Hypothalamus (tissue), 51 donors: ENCODE measurements at places on chromosomes 12 and 14.

DNA sequence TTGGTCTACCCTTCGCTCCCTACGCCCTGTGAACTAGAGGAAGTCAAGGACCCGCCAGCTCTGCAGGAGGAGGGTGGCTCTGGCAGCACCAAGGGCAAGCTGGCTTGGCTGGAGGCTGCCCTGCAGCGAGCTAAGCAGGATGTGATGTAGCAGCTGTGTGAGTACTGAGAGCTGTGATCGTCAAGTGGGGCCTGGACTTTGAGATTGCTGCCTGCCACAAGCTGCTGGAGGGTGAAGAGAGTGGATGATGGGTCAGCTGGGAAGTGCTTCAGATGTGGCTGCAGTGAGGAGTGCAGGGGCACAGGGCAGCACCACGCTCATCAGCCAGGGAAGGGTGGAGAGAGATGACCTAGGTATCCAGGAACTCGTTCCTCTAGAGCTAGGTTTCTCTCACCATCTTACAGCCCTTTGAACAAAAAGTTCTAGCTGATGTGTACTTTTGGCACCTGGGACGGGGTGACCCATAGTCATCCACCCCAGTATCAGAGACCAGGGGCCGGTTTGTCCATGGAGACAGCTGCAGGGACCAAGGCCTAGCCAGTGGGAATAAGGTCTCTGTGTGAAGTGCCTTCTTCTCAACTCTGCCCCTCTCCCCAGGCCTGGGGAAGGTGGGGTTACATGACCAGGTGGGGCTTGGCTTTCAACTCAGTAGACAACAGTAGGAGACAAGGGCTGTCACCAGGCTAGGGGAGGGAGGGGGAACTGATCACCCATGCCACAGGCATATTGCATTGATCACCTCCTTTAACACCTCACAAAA lies 3.2 kb downstream of the KRT86 start:
- DNase-seq = no peak

DNA sequence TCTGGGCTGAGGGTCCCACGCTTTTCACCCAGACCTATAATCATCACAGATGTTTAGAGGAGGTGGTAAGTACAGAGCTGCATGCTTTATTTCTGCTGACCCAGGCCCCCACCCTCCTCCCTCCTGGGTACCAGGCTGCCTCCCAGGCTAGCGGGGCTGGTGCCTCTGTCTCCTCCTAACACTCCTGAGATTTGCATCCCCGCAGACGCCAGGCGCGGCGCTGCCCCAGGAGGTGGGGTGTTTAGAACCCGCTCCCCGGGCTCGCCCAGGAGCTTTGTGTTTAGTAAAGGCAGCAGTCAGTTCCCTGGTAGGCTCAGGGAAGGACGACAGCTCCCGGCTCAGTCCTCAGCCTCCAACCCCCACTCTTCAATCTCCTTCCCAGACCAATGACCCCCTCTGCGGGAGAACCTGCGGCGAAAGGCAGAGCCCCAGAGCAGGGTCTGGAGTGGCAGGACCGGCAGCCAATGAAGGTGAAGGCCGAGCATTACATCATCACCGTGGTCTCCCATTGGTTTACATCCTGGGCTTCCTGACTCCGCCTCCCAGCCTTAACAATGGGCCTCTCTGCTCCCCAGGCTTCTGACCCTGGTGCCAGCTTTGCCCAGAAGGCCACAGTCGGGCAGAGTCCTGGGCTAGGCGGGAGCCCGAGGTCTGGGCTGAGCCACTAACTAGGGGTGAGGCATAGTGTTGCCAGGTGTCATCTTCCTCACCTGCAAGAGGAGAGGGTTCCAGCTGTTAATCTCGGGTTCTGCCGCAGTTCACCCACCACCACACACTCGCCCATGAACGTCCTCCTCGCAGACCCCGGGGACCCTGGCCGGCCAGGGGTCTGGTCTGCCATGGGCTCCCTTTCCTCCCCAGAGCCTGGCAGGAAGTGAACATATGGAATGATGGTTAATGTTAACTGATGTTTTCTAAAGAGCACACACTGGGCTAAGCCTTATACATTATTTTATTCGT lies 57.5 kb downstream of the CALM1 start:
- DNase-seq = peak; percentile 96

DNA sequence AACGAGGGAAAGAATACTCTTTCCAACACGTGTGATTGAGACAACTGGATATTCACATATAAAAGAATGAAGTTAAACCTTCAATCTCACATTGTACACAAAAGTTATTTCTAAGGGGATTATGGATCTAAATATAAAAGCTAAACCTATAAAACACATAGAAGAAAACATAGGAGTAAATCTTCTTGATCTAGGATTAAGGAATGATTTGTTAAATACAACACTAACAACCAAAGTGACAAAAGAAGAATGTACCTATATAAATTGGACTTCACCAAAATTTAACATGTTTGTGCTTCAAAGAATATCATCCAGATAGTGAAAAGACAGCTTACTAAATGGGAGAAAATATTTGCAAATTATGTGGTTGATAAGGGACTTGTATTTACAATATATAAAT lies 36.9 kb upstream of the DLGAP5 start:
- DNase-seq = no peak

DNA sequence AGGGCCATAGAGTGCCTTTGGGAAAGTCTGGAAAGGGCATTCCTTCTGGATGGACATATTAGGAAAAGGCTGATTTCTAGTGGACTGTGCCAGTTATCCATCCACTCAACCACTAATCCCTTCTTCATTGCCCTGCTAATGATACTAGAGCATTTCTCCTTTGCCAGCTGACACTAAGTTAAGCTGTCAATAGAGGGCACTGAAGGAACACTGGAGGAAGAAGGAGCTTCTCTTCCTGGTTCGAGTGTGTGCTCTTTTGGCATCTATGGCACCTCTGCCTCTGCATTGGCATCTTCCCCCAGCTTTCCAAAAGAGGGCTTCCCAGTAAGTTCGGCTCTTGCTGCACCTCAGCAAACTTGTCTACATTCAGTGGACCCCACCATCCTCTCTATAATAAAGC lies 165.4 kb downstream of the DERA start:
- no peak for DNase-seq

DNA sequence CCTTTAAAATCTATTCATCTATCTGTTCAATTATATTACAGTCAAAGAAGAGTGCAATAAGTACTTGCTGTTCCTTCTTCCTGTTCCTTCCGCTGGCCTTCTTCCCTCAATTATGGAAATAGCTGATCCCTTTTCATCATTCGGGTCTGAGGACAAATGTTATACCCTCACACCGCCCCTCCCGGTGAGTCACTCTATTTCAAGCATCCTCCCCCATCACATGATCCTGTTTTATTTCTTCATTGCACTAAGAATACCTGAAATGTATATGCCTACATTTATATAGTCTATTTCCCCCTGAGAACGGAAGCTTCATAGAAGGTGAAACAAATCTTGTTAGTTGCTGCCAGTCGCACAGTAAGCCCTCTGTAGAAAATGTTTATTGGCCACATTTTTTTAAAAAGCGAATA lies 2.5 kb downstream of the SLC38A1 start:
- DNase-seq = no peak

DNA sequence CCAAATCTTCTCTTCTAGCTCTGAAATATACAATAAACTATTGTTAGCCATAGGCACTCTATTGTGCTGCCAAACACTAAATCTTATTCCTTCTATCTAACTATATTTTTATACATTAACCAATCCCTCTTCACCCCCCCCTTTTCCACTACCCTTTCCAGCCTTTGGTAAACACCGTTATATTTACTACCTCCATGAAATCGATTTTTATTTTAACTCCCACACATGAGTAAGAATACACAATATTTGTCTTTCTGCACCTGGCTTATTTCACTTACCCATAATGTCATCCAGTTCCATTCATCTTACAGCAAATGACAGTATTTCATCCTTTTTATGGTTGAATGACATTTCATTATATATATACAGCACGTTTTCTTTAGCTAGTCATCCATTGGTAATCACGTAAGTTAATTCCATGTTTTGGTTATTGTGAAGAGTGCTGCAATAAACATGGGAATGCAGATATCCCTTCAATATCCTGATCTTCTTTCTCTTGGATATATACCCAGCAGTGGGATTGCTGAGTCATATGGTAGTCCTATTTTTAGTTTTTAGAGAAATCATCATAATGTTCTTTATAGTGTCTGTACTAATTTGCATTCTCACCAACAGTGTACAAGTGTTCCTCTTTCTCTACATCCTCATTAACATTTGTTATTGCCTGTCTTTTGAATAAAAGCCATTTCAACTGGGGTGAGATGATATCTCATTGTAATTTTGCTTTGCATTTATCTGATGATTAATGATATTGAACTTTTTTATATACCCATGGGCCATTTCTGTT lies 34.2 kb upstream of the PLBD1 start:
- DNase-seq = no peak

- no peak for DNase-seq
These were observed 60.9 kb downstream of the MYF5 start for GRCh38 chr12:80777587-80777986.

DNA sequence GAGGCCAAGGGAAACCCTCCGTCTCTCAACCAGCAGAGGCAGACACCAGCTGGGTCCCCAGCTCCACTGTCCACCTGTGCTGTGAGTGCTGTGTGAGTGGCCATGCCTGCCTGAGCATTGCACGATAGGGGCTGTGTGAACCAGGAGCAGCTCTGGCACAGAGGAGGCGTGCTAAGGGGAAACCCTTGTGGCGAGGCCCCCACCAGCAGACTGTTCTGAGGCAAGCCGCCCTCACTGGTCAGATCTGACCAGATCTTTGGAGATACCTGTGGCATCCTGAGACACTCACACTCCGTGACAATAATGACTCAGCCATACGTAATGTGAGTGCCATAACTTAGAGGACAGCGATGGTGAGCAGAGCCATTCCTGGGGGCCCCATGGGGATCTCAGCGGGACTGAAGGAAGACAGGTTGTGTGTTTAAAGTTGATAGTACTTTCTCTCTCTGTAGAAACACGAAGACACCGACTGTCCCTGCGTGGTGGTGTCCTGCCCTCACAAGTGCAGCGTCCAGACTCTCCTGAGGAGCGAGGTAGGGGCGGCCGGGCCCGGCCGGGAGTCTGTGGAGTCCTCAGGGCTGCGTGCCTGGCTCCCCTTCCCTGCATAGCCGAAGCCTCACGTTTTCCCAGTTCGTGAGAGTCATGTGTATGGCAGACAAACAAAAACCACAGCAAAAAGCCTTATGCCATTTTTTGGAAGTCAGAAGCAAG lies 36.6 kb upstream of the AMN start:
- no peak for DNase-seq

DNA sequence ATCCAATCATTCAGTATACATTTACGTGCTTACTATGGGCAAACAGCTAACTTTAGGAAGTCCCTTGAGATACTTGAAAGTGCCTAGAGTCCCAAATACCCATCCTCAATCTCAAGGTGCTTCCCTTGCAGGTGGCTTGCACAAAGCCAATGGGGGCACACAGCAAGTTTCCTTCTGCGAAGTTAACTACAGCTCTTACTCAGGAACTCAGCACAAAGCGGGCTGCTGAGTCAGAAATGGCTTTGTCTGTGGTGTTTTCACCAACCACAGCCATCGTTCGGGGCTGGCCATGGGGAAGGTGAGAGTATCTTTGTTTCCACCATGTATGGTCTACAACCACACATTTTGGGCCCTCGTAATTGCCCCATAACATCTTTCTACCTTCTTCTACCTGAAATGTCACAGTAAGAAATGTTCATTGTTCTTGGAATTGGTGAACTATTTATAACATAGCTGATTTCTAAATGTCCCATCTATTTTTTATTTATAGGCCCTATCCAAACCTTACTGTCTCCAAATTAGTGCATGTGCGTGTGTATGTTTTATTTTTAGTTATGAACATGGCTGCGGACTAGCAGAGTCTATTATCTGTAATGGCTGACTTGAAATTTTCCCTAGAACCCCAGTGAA lies 13.9 kb downstream of the MFAP5 start:
- DNase-seq = no peak

- DNase-seq = no peak
These were observed 6.8 kb downstream of the GIT2 start for GRCh38 chr12:109989380-109989779.

- no peak for DNase-seq
These were observed 320.4 kb upstream of the DDHD1 start for GRCh38 chr14:53473480-53473879.

GRCh38 chr12:52255926-52256583 lies 18.4 kb upstream of the KRT86 start:
- no peak for DNase-seq

- DNase-seq = no peak
These were observed 34.1 kb upstream of the DAAM1 start for GRCh38 chr14:59154373-59154772.

DNA sequence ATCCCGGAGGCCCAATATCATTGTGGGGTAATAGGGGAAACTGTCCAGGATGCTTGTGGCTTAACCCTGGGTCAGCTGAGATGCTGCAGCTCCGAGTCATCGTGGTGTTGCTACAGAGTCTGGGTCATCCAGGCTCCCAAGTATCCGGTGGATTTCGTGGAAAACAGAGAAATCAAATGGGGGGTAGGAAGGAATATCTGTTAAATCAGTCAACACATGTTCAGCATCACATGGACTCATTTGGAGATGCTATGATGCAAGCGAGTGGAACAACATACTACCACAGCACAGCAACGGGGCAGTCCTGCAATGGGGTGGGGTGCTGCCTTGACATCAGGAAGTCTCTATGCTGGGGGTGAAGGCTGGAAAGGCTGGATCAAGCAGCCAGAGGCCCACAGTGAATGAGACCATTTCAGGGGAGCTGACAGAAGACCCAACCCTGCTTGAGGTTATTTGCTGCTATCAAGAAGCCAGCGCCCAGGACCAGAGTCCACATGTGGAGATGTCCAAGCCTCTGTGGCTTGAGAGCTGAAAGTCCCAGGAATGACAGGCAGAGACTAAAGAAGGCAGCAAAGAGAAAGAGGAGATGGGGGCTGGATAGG lies 22.9 kb downstream of the VDR start:
- no peak for DNase-seq

- DNase-seq = no peak
These were observed 84.3 kb downstream of the RPS6KA5 start for GRCh38 chr14:90976101-90976500.

DNA sequence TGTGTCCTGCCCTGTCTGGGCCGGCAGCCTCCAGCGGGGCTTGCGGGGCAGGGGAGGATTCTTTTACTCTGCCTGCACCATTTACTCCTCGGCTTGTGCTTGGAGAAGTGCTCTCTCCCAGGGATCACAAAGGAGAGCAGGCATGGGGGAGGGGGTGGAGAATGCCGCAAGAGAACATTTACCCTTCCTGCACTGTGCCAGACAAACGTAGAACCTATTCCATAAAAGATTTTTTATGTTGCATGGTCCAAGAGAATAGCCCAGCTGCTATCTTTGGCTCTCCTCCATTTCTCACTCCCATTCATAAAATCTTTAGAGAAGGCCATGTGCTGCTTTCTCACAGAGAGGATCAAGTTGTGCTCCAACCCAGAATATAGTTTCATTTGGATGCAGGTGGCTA lies 159.4 kb downstream of the SPTSSA start:
- no peak for DNase-seq

GRCh38 chr12:2886768-2887450 lies 3.8 kb upstream of the TULP3 start:
- no peak for DNase-seq

GRCh38 chr12:117967512-117967911 lies 1.3 kb downstream of the KSR2 start:
- no peak for DNase-seq

- no peak for DNase-seq
These were observed 75.6 kb downstream of the MED13L start for GRCh38 chr12:116201908-116202307.
